ENCODE measurements at places on chromosomes 1 and 21.

GRCh38 chr1:227795732-227796131 is 19.7 kb upstream of the PRSS38 start:
- DNase-seq = no peak

DNA sequence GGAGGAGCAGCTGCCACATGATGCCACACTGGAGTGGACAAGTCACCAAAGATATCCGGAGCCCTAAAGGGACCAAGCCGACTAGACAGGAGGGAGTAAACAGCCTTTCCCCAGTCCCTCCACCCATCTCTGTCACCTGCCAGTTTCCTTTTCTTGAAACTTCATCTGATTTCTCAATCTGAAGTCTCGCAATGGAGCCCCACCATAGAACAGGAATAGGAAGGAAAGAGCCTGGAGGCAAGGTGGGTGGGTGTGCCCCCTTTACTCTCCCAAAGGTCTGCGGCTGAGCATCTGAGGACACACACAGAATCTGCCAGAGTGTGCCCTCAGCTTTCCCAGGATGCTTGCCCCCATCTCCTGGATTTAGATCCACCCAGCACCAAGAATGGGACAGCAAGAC is at the start of gene FCGR3B:
Gene FCGR3B (minus strand): TSS at position 101 of the 400 bp plus-strand sequence. CDS start 82 bp downstream, at position 19.
- no peak for DNase-seq

DNA sequence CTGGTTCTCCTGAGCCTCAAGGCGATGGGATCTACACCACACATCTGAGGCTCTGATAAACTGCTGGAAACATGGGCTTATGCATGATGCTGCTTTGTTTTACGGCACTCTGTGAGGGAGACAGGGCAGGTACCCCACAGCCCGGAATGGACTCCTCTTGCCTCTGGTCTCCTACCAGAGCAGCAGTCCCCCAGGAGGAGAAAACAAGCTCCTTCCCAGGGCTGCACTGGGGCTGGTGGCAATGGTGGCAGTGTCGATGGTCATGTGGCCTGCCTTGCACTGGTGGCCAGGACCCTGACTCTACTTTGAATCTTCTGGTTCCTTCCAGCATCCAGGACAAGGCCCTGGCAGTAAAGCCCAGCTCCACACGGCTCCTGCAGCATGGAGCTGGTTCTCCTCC is 79.4 kb downstream of the TOMM20 start:
- no peak for DNase-seq

DNA sequence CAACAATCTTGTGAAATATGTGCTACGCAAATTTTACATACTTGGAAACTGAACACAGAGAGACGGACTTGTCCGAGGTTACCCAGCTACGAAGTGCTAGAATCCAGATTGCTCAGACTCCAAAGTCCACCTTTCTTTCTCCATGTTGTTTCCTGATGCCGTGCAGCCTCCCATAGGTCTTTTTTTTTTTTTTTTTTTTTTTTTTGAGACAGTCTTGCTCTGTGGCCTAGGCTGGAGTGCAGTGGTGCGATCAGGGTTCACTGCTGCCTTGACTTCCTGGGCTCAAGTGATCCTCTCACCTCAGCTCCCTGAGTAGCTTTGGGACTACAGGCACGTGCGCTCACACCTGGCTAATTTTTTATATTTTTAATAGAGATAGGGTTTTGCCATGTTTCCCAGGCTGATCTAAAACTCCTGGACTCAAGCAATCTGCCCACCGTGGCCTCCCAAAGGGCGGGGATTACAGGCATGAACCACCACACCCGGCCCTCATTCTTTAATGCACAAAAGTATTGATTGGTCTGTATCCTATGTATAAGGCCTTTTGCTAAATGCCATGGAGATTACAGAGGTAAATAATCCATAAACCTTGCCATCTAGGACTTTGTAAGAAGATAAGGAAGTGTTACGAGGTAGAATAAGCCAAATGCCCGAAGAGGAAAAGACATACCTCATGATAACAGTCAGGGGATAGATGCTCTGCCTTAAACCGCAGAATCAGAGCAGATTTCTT is 92.8 kb downstream of the C1orf21 start:
- DNase-seq = no peak

GRCh38 chr1:209435654-209436566 is 147.6 kb upstream of the CAMK1G start:
- peak; percentile 90 for DNase-seq

GRCh38 chr1:212431644-212432043 is 1.1 kb upstream of the NENF start:
- no peak for DNase-seq

- DNase-seq = no peak
Observed at GRCh38 chr1:188432427-188432826, 1603.7 kb downstream of the PLA2G4A start.

GRCh38 chr1:53587252-53587988 is 128.2 kb downstream of the DMRTB1 start:
- no peak for DNase-seq

GRCh38 chr1:205495237-205495823 is 9.1 kb upstream of the CDK18 start:
- DNase-seq = no peak

- no peak for DNase-seq
Observed at GRCh38 chr1:164263540-164263939, 295.4 kb upstream of the PBX1 start.

- DNase-seq = no peak
Observed at GRCh38 chr1:30981172-30981571, 72.6 kb upstream of the SDC3 start.

DNA sequence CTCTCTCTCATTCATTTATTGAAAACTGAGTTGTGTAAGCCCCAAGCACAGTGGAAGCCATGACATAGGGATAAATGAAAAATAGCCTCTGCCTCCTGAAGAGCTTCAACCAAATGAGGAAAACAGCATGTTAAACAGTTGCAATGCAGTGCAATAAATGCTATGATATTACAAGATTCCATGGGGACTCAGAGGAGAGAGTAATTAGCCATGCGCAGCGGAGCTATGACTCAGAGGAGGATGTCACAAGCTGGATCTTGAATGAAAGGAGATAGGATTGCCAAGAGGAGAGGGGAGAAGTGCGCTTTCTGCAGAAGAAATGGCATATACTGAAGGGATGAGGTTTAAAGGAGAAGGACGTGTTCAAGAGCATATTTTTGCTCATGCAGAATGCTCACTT is 231.3 kb upstream of the PLXNA2 start:
- DNase-seq = no peak

DNA sequence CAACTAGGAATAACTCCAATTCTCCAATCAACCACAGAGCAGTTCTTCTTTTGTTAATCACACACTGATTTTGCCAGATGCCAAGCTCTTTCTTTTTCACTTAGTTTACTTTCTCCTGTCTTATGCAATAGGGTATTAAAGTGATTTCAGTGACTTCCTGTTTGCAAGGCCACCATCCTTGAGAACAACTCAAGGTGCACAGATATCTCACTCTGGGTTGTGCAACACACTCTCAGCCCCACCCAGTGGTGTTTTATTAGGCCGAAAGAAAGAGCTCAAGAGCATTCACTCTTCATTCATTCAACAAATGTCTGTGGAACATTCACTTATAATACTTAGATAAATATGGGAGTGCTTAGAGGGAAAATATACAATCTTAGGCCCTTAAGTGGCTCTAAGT is 352.5 kb downstream of the ZNF326 start:
- no peak for DNase-seq

DNA sequence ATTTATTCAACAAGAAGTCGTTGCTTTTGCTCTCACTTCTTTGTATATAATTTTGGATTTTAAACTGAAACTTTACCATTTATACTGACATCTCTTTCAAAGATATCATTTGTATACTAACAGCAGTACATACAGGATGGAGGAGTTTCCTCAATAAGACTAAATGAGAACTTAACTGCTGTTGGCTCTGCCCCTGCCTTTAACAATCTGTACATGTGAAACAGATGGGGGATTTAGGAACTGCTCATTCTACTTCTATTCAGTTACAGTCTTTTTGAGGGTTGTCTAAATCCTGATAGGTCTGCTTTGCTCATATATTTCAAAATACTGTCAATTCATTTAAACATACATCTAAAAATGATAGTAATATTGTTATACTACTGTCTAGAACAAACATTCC is 663.2 kb downstream of the ADGRL2 start:
- no peak for DNase-seq

DNA sequence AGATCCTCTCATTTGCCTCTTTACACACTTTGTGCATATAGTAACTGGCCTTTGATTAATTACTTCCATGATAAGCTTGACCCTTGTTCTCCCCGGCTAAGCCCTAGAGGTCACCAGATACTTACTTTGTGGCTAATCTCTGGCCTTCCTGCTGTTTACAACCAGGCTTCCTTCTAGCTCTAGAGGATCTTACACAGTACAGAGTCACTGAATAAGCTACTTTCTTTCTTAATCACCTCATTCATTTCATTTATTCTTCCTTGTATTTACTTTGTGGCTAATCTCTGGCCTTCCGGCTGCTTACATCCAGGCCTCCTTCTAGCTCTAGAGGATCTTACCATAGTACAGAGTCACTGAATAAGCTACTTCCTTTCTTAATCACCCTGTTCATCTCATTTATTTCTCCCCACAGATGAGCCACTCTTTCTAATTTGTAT is 144.3 kb upstream of the C1orf21 start:
- DNase-seq = peak; percentile 35

DNA sequence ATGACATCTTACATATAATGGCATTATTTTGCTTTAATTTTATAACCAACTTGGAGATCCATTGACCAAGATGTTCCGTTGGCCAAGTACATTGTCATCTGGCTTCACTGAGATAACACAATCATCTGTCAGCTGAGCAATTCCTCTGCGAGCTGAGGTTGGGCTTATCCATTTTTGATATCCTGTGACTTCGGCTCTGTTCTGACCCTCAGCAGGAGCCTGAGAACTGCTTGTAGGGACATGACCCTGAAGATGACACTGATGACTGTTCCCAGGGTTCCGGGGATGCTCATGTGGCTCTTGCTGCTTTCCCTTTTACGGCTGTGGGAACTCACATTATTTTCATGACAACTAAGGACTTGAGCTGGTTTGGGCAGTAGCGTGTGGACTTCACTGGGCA is 51.2 kb downstream of the TLR5 start:
- DNase-seq = no peak

DNA sequence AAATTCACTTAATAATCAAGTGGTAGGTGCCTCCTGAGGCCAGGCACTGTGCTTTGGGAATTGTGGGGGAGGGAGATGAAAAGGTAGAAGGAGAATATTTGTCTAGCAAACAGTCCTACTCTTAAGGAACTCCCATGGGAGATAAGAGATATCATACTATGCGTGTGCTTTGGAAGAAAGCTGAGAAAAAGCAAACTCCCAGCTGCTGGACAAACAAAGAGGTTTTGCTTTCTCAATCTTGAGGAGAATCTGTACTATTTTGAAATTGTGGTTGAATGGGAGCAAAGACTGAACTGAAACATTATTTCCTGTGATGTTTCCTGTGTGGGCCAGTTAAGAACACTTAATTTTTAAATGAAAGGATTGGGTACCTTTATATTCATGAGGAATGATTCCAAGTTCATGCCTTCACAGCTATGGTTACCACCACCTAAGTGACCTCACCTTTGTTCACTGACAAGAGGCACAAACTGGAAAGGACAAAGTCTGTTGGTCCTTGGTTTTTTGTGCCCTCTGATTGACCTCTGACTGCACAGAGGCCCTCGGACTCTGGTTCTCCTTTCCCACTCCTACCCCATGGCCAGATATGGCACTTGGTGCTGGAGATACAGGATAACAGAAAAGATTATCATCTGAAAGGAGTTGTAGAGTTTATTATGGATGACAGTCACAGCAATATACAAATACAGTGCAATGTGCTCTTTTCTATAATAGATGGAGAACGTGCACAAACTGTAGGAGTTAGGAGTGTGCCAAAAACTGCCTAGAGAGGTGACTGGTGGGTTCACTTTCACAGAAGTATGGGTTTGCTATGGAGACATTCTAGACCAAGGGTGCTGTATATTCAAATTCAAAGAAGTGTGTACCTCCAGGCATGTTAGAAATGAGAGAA is 1.6 kb downstream of the CD53 start:
- no peak for DNase-seq

DNA sequence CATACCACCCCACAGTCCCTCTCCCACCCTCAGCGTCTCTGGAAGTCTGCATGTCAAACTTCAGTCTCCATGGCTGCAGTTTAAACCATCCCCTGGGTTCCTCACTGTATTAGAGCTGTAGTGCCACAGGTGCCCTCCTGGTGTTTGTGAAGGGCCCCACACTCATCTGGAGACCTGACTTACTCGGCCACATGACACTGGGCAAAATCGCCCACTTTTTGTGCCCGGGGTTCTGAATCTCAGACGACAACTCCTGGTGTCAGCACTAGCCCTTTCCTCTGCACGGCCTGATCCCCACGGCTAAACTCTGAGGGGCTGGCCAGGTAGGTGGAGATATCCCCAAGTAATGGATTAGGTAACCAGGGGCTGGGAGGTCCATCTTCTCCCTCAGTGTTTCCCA is 6.5 kb downstream of the INKA2 start:
- DNase-seq = no peak

- no peak for DNase-seq
Observed at GRCh38 chr1:86396498-86396890, 371 bp upstream of the ODF2L start.

DNA sequence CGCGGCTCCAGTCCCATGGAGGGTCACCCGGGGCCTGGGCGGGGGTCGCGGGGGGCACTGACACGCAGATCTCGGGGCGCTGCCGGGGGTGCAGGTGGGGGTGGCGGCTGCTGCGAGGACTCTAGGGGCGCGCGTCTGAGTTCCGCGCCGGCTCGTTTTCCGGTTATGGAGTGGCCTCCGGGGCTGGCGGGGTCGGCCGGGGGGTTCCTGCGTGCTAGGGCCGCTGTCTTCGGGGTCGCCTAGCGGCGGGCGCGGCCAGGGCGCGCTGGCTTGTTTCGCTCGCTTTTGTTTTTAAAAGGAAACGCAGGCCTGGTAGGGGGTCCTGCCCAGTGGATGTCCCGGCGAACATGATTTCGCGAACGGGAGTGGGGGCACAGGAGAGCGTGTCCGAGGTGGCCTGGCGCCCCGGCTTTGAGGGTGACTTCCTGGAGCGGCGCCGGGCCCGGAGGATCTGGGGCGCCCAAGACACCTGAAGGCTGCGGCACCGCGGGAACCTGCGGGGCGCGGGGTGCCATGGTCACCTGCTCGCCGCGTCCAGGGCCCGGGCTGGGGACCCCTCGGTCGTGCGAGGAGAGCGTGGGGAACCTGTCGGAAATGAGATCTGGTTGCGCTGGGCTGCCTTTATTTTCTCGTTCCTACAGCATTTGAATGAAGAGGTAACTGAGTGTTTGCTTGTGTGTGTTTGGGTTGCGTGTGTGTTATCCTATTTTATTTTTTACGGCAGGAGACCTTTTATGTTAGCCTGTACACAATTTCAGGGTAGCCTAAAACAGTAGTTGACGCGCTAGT is 618 bp downstream of the ETS2 start:
- no peak for DNase-seq

- peak; percentile 4 for DNase-seq
Observed at GRCh38 chr1:193348091-193348768, 161.8 kb upstream of the B3GALT2 start.

GRCh38 chr1:205822397-205822796 is 9.4 kb upstream of the SLC41A1 start:
- no peak for DNase-seq

Measured in AG08395 (cell line).